NCI-H1105 (cell line): ENCODE measurements at places on chromosomes 7 and 10.
A peak's percentile ranks its signal among the peaks of the same experiment; 100 is the strongest.

GRCh38 chr10:74343804-74344203 is 192.8 kb downstream of the ADK start:
- no peak for DNase-seq

DNA sequence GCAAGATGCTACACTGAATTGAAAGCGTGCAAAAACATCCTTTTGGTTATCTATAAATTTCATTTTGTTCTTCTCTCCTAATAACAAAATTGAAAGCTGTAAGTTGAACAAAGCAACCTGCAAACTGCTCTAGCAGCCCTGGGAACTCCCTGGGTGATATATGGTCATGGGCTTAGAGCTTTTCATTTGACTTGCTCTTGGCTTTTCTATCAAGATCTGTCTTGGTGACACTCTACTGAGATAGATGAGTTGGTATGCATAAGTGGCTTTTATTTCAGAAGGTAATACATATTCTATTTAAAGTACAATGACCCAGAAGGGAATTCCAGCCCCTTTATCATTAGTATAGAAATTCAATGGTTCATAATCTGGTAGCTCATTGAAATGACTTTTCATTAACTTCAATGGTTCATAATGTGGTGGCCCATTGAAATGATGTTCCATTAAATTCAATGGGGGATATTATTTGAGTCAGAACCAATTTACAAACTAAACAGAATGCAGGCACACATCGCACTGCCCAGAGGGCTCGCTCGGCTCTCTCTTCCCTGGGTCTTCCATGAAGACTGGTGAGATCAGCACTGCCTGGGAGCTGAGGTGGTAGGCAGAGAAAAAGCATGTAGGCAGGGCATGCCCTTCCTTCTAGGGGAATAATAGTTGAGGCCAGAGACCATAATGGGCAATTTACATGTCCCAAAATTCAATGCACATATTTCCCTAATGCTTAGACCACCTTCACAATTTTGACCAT is 10.1 kb upstream of the KCNMA1 start:
- DNase-seq = no peak

GRCh38 chr10:120824881-120825309 is 26.3 kb upstream of the WDR11 start:
- no peak for DNase-seq

DNA sequence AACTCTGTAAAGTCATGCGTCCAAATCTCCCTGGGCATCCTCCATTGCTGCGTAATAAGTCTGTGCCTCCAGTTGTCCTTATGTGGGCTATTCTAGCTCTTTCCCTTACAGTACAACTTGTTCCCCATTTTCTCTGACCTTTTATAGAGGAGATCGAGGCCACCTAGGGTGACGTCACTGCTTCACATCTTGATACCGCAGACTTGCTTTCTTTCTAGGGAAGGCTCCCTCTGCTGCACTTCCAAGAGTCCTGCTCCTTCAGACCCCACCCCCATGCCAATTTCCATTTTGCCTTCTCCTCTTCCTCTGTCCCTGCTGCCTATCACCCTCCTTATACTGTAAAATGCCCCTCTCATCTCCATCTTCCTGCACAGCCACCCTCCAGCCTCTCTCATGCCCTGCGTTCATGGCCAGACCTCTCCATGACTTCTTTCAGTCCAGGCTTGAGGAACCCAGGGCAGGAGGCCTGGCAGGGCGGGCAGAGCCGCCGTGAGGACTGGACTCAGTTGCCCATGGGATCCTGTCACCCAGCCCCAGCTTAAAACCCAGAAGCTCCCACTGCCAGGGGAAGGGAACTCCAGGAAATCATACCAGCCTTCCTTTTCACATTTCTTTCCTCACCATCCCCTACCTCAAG is 57.5 kb downstream of the CAMK1D start:
- no peak for DNase-seq

GRCh38 chr7:70355198-70356020 is 757.1 kb downstream of the AUTS2 start:
- peak; percentile 30 for DNase-seq

- DNase-seq = no peak
Observed at GRCh38 chr7:2169923-2170575, 62.7 kb downstream of the MAD1L1 start.

- DNase-seq = no peak
Observed at GRCh38 chr7:2792856-2793487, 51.1 kb downstream of the GNA12 start.

DNA sequence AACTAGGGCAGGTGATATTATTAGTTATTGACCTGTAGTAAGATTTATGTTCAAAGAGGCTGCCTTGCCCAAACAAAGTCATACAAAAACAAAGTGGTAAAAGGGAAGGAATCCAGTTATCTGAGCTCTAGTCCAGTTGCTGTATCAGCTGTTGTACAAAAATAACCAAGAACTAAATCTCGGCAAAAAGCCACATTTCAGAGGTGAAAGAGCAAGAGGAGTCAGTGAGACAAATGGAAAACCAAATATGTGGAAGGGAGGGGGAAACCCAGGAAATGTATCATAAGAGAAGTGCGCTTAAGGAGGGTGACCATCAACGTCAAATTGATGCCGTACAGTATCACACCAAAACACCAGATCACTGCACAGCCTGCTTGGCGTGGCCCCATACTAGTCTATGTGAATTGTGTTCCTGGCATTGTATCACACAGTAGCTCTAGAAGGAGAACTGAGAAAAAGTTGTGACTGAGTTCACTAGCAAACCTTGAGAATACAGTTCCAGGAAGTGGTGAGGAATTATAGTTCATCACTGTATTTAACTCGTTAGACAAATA is 6.4 kb downstream of the AGBL3 start:
- no peak for DNase-seq

- DNase-seq = no peak
Observed at GRCh38 chr7:155961241-155962190, 149.3 kb upstream of the SHH start.

DNA sequence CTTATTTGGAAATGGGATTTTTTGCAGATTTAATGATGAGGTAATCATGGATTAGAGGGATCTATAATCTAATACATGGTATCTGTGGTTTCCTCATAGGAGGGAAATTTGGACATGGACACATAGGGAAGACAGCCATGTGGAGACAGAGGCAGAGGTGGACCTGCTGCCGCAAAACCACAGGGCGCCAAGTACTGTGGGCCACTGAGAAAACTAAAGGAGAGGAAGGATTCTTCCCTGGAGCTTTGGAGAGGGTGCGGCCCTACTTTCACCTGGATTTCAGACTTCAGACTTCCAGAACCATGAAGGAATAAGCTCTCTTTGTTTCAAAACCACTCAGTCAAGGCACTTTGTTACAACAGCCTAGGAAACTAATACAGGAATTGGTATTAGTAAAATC is 149.4 kb upstream of the AKR1E2 start:
- no peak for DNase-seq

GRCh38 chr7:102055181-102055976 is 231.3 kb upstream of the SH2B2 start:
- no peak for DNase-seq

- DNase-seq = no peak
Observed at GRCh38 chr7:139827042-139827441, 2.0 kb upstream of the TBXAS1 start.
